ENCODE measurements at places on chromosomes 16 and 17.

- DNase-seq = no peak
These were observed 196.0 kb downstream of the MAF start for GRCh38 chr16:79404571-79404970.

GRCh38 chr16:83266848-83267553 lies 540.8 kb upstream of the HSBP1 start:
- DNase-seq = no peak

GRCh38 chr17:6476810-6477179 lies 32.5 kb downstream of the PIMREG start:
- DNase-seq = no peak

DNA sequence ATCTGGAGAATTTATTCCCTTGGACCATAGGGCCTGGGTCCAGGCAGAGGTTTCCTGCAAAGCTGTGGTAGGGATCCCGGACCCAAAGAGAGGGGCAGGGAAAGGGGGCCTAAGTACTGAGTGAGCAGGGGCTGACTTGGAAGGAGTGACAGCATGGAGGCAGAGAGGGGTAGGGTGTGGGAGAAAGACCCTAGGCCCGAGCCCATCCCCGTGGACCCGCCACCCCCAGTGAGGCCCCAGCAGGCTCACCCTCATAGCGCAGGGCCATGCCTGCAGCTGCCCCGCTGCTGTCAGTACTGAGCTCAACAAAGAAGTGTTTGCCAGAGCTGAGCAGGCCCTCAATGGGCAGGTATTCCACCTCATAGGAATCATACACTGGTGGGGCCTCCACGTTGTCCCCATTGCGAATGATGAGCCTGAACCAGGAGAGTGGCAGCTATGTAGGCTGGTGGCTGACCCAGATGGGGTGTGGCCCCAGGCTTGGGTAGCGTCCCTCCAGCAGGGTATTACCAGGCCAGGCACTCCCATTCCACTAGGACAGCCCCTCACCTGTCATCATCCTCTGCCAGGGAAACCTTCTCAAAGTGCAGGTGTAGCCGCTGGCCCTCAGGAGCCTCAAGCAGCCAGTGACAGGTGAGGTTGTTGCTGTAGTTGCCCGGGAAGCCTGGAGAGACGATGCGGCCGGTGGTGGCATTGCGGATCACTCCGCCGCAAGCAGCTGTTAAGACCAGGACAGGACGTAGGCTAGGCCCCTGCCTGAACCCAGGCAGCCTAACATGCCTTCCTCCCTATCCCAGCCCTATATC lies 9.1 kb upstream of the PHF12 start:
- DNase-seq = no peak

DNA sequence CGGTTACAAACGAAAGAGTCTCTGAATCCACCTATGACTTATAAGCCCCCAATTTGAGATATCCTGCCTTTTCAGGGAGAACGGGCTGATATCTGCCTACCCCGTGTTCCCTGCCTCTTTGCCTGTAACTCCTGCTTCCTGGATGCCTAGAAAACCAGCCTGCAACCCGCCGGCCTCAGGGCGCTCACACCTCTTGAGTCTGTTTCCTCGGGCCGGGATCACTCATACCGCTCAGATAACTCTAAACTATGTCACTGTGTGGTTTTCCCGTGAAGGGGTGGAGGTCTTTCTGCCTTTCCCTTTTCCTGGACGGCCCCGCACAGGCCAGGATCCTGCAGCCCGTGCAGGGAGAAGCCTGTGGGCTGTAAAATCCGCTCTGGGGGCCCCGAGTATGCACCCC lies 10.4 kb downstream of the RPUSD1 start:
- no peak for DNase-seq

GRCh38 chr16:3234543-3234856 lies 458 bp downstream of the ZNF200 start:
- DNase-seq = no peak

- DNase-seq = no peak
These were observed 56.9 kb downstream of the PIGL start for GRCh38 chr17:16273929-16274339.

GRCh38 chr16:8262299-8262698 lies 328.0 kb downstream of the TMEM114 start:
- DNase-seq = no peak

Measured in SHP77 (cell line).